Activated CD4-positive, alpha-beta T cell treated with anti-CD3 and anti-CD28 coated beads for 36 hours (primary cell): ENCODE measurements at places on chromosomes 1 and 21.

DNA sequence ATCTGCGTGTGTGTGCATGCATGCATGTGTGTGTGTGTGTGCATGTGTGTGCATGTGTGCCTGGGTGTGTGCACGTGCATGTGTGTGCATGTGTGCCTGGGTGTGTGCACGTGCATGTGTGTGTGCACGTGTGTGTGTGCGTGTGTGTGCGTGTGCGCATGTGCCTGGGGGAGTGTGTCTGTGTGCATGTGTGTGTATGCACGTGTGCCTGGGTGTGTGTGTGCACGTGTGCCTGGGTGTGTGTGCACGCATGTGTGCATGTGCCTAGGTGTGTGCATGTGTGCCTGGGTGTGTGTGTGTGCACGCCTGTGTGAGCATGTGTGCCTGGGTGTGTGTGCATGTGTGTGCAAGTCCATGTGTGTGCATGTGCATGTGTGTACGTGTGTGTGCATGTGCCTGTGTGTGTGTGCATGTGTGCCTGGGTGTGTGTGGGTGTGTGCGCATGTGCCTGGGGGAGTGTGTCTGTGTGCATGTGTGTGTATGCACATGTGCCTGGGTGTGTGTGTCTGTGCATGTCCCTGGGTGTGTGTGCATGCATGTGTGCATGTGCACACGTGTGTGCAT, 29.3 kb upstream of the COL6A2 start:
- H3K4me1 ChIP-seq: peaks cover 4% of the 10 kb centered on the region
- no peak overlapping the region for H3K27ac ChIP-seq
- H3K27me3 ChIP-seq: peaks cover 12% of the 10 kb centered on the region
- H3K36me3 ChIP-seq: no peaks in the 10 kb centered on the region
- no peak overlapping the region for H3K4me3 ChIP-seq

- no peak overlapping the region for H3K27ac ChIP-seq
- peaks cover 18% of the 10 kb centered on the region for H3K4me1 ChIP-seq
- H3K36me3 ChIP-seq: peaks cover 3% of the 10 kb centered on the region
- DNase-seq: no peak
- H3K4me3 ChIP-seq: no peak overlapping the region
- H3K27me3 ChIP-seq: no peaks in the 10 kb centered on the region
Measured at GRCh38 chr1:14970799-14971141, 182.8 kb upstream of the TMEM51 start.

- H3K36me3 ChIP-seq: no peaks in the 10 kb centered on the region
- H3K4me3 ChIP-seq: no peak overlapping the region
- no peak for DNase-seq
Measured at GRCh38 chr1:192914092-192914491, 105.3 kb downstream of the RGS2 start.

GRCh38 chr21:42532466-42533181, 19.0 kb downstream of the SLC37A1 start:
- H3K4me1 ChIP-seq: peaks cover 35% of the 10 kb centered on the region
- no peak overlapping the region for H3K4me3 ChIP-seq

- peaks cover 28% of the 10 kb centered on the region for H3K27me3 ChIP-seq
- H3K4me3 ChIP-seq: no peak overlapping the region
- H3K27ac ChIP-seq: no peak overlapping the region
- H3K4me1 ChIP-seq: no peaks in the 10 kb centered on the region
Measured at GRCh38 chr1:3169665-3170356, 100.8 kb downstream of the PRDM16 start.

GRCh38 chr1:212916481-212917133, 33.7 kb upstream of the VASH2 start:
- no peaks in the 10 kb centered on the region for H3K36me3 ChIP-seq
- DNase-seq: no peak
- no peaks in the 10 kb centered on the region for H3K4me1 ChIP-seq
- H3K4me3 ChIP-seq: no peak overlapping the region

DNA sequence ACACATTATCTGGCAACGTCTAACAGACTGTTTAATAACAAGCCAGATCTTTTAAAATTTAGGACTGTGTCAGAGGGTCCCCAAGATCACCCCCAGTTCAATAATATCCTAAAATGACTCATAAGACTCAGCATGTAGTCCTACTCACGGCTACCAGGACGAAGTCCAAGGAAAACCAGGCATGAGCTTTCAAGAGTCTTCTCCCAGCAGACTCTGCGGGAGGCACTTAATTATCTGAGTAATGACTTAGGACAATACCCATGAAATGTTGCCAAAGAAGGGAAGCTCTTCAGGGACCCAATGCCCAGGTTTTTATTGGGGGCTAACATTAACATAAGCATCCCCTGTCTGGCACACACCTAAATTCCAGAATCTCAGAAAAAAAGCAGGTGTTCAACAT, 7.0 kb downstream of the HFM1 start:
- H3K27ac ChIP-seq: no peak overlapping the region
- no peaks in the 10 kb centered on the region for H3K4me1 ChIP-seq
- H3K27me3 ChIP-seq: peaks cover 21% of the 10 kb centered on the region
- H3K36me3 ChIP-seq: no peaks in the 10 kb centered on the region

- no peak for DNase-seq
- peaks cover 35% of the 10 kb centered on the region for H3K36me3 ChIP-seq
- H3K4me3 ChIP-seq: no peak overlapping the region
- peaks cover 56% of the 10 kb centered on the region for H3K4me1 ChIP-seq
- no peaks in the 10 kb centered on the region for H3K27me3 ChIP-seq
Measured at GRCh38 chr1:21278860-21279845, 11.1 kb downstream of the ECE1 start.
